ENCODE measurements at places on chromosomes 11 and 22. TPM values are rescaled to one million over a fixed set of nuclear protein-coding genes. Genes with fewer than 3 reads are reported as not detected.

Gene SYT12
- 2.0 TPM for total RNA-seq

Gene TMEM126A
- 30.7 TPM for total RNA-seq

Gene B3GAT1
- total RNA-seq: under 0.01 TPM

Gene BIK
- total RNA-seq: under 0.01 TPM

Gene OOSP4B
- not detected for total RNA-seq

Gene NCAM1
- total RNA-seq: 0.58 TPM

Gene CDHR5
- not detected for total RNA-seq

Gene SPON1
- total RNA-seq: 0.85 TPM

Gene MIEF1
- total RNA-seq: 30.7 TPM

Gene SPATA19
- total RNA-seq: not detected

Gene OR52H1
- total RNA-seq: 0.56 TPM

Gene NTM
- total RNA-seq: 43.3 TPM

Gene SYT13
- total RNA-seq: under 0.01 TPM

Gene RAB36
- 1.1 TPM for total RNA-seq

Gene FXYD2
- total RNA-seq: 0.38 TPM

Gene ACTN3
- total RNA-seq: under 0.01 TPM

Gene LRRC32
- total RNA-seq: 57.8 TPM

Gene GP1BB
- total RNA-seq: 0.77 TPM

Gene CCDC34
- 10.5 TPM for total RNA-seq

Gene KRTAP5-10
- not detected for total RNA-seq

Gene OVOL1
- under 0.01 TPM for total RNA-seq

Gene SLC15A3
- 18.0 TPM for total RNA-seq

Gene VSIG2
- not detected for total RNA-seq

Gene OVCH2
- total RNA-seq: not detected

Gene GSTT2
- 0.56 TPM for total RNA-seq

Gene DCHS1
- total RNA-seq: 1.3 TPM

Gene CLCF1
- total RNA-seq: 3.4 TPM

Gene ZC3H7B
- 47.9 TPM for total RNA-seq

Data from regular cardiac myocyte (primary cell).